ENCODE measurements at places on chromosomes 6 and 20. TPM values are rescaled to one million over a fixed set of nuclear protein-coding genes. Genes with fewer than 3 reads are reported as not detected.

Gene EDEM2
- 12.6 TPM for total RNA-seq

- DNase-seq: no peak
Observed at GRCh38 chr6:111642463-111643158, 36.9 kb upstream of the TRAF3IP2 start.

GRCh38 chr6:116528780-116529179, 16.7 kb downstream of the TRAPPC3L start:
- no peak for DNase-seq

Gene SYS1
- total RNA-seq: 107 TPM

DNA sequence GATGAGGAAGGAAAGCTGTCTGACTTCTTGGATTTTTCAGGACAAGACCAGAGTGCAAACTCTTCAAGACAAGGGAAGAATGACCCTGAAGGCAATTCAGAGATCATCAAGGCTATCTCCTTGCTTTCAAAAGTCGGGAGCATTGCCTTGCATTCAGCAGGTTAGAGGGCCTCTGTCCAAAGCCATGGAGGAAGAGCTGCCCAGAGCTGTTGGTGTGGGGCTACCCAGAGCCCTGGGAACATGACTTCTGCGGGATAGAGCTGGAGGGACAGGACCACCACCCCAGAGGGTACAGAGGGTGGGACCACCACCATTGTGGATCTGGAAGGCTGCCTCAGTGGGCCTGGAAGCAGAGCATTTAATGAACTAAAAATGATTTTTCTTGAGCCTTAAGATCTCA, 5.2 kb upstream of the SRXN1 start:
- no peak for DNase-seq

Gene DEFB132
- not detected for total RNA-seq

Gene XKR7
- total RNA-seq: not detected
